ENCODE measurements at places on chromosomes 7 and 10. TPM values are rescaled to one million over a fixed set of nuclear protein-coding genes. Genes with fewer than 3 reads are reported as not detected.

HOXA1 gene
- 0.49 TPM for total RNA-seq

GSTO2 gene
- 0.31 TPM for total RNA-seq

CH25H gene
- 0.65 TPM for total RNA-seq

NUTM2E gene
- total RNA-seq = not detected

CD36 gene
- 288 TPM for total RNA-seq

SPDYE9 gene
- not detected for total RNA-seq

ASIC3 gene
- 0.16 TPM for total RNA-seq

MAGI2 gene
- total RNA-seq = 0.81 TPM

TFAM gene
- total RNA-seq = 55.8 TPM

NRAP gene
- not detected for total RNA-seq

All from bladder microvascular endothelial cell (primary cell).